ENCODE measurements at places on chromosomes 7 and 10.
A peak's percentile ranks its signal among the peaks of the same experiment; 100 is the strongest.

- no peak for DNase-seq
Observed at GRCh38 chr7:82624337-82624736, 180.8 kb upstream of the CACNA2D1 start.

GRCh38 chr7:70694434-70694970, 437.4 kb upstream of the GALNT17 start:
- DNase-seq: peak; percentile 58

DNA sequence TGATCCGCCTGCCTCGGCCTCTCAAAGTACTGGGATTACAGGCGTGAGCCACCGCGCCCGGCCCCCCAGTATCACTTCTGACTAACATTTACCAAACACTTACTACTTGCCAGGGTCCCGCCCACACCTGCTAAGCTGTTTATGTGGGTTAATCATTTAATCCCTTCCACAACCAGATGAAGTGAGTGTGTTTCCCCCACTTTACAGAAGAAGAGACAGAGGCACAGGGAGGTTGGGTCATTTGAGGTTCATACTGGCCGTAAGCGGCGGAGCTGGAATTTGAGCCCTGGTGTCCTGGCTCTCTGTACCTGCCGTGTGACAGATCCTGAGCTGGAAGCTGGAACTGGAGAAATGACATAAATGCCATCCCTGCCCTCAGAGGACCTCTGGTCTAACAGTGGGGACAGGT, 15.1 kb upstream of the VPS37D start:
- no peak for DNase-seq

- no peak for DNase-seq
Observed at GRCh38 chr7:157785486-157786186, 448.8 kb downstream of the DNAJB6 start.

DNA sequence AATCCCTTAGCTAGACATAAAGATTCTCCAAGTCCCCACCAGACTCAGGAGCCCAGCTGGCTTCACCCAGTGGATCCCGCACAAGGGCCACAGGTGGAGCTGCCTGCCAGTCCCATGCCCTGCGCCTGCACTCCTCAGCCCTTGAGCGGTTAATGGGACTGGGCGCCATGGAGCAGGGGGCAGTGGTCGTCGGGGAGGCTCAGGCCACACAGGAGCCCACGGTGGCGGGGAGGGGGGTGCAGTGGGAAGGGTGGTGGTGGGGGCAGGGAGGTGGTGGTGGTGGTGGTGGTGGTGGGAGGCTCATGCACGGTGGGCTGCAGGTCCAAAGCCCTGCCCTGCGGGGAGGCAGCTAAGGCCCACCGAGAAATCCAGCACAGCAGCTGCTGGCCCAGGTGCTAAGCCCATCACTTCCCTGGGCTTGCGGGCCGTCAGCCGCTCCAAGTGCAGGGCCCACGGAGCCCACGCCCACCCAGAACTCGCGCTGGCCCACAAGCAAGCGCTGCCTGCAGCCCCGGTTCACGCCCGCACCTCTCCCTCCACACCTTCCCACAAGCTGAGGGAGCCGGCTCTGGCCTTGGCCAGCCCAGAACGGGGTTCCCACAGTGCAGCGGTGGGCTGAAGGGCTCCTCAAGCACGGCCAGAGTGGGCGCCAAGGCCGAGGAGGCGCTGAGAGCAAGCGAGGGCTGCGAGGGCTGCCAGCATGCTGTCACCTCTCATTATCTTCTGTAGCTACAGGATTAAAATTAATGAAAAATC, 732.5 kb upstream of the POM121L12 start:
- DNase-seq: no peak

DNA sequence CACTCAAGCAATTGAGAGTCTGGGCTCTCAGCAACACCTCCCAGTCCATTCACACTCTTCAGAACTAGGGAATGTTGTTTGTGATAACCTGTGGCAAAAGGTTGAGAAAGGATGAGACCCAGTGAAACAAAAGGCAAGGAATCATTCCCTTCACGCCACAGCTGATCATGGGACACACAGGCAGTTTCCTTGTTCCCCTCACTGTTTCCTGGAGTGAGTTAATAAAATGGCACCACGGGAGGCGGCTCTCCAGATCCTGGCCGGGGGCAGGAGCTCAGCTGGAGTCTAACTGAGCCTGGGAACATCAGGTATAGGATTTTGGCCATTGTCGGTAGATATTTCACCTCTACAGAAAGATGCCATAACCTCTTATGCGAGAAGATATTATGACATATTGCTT, 107.3 kb upstream of the FAM171A1 start:
- DNase-seq: no peak

- no peak for DNase-seq
Observed at GRCh38 chr7:93140582-93141191, 7.5 kb downstream of the SAMD9L start.

GRCh38 chr7:44087911-44088838, 5.8 kb upstream of the POLM start:
- DNase-seq: no peak

DNA sequence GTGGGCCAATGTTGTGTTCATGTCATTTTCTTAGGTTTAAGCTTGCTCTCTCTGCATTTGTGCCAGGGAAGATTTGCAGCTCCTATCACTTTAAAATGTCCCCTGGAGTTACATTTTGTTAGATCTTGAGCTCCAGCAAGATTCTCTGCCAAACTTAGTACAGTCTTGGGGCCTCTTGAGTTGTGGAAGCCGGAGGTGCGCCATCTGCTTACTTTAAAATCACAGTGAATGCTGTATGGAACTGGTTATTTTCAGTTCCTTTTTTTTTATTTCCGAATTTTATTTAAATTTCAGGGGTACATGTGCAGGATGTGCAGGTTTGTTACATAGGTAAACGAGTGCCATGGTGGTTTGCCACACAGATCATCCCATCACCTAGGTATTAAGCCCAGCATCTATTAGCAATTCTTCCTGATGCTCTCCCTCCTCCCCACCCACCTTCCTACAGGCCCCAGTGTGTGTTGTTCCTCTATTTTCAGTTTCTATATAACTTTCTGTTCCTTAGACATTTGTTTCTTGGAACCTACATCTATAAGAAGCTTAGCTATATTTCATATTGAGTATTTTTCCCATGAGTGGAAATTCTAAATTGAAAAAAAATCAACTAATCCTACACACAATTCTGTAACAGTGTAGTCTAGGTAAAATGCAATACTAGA, 114.4 kb upstream of the CREB5 start:
- no peak for DNase-seq

DNA sequence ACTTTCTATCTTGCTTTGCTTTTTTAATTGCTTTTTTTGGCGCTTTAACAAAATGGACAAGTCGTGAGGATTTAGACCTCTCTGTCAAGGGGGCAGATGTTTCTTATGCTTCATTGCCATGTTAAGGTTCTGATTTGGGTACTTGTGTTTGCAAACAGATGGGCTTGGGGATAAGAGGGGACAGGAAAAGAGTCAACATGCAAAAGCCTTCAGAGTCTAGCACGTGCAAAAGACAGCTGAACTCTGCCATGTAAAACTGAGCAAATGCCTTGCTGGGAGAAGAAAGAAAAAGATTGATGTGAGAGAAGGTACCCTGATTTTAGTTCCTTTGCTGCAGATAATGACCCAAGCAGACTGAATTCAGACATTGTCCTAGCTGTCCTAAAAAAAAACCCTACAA, 173.1 kb downstream of the KIAA1217 start:
- DNase-seq: no peak

- DNase-seq: peak; percentile 66
Observed at GRCh38 chr10:47175181-47176123, 124.5 kb upstream of the GDF10 start.

- DNase-seq: no peak
Observed at GRCh38 chr7:151570366-151570915, 50.7 kb upstream of the RHEB start.

DNA sequence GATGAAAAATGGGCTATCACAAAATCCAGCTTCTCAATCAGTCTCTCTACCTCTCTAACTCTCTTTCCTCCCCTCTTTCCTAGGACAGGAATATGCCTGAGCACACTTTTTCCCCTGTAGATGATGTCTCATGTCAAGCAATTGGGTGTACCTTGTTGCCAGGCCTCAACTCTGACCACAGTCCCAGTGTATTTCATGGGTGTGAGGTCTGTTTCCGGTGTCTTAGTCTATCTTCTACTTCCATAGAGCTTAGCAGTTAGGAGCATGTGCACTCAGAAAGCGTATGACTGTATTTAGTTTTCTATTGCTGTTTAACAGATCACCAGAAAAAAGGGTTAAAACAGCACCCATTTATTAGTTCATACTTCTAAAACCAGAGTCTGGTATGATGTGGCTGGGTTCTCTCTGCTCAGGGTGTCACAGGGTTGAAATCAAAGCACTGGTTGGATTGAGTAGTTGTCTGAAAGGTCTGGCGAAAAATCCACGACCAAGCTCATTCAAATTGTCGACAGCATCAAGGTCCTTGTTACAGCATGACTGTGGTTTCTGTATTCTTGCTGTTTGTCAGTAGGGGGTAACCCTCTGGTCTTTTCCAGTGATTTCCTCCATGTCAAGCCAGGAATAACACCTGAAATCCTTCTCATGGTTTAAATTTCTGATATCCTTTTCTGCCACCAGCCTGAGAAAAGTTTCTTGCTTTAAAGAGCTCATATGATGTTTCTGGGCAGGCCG, 130.0 kb downstream of the THSD7A start:
- no peak for DNase-seq
